ENCODE measurements at places on chromosomes 1 and 21. TPM values are rescaled to one million over a fixed set of nuclear protein-coding genes. Genes with fewer than 3 reads are reported as not detected.

The SPRR4 gene
- not detected for polyA plus RNA-seq

The PTTG1IP gene
- polyA plus RNA-seq: 129 TPM

The MRPS15 gene
- polyA plus RNA-seq: 56.3 TPM

The CFHR4 gene
- polyA plus RNA-seq: not detected

The NEK2 gene
- polyA plus RNA-seq: 4.3 TPM

The MATN1 gene
- 1.1 TPM for polyA plus RNA-seq

The PTPN22 gene
- polyA plus RNA-seq: 0.46 TPM

The GJA8 gene
- not detected for polyA plus RNA-seq

The C1orf56 gene
- polyA plus RNA-seq: 6.5 TPM

The EPHA10 gene
- not detected for polyA plus RNA-seq

The TLCD4 gene
- 12.7 TPM for polyA plus RNA-seq

The ADCY10 gene
- polyA plus RNA-seq: 0.18 TPM

The PCAT6 gene
- 1.6 TPM for polyA plus RNA-seq

The DCAF8 gene
- polyA plus RNA-seq: 110 TPM

The CMPK1 gene
- 67.8 TPM for polyA plus RNA-seq

The STX12 gene
- 30.7 TPM for polyA plus RNA-seq

The LDLRAD1 gene
- not detected for polyA plus RNA-seq

The PDC gene
- polyA plus RNA-seq: 0.54 TPM

The C1QB gene
- 13.1 TPM for polyA plus RNA-seq

The OR6Y1 gene
- polyA plus RNA-seq: not detected

The OR10J5 gene
- polyA plus RNA-seq: not detected

The LCA5L gene
- polyA plus RNA-seq: 1.3 TPM

The SMCP gene
- not detected for polyA plus RNA-seq

The TTC39A gene
- 3.9 TPM for polyA plus RNA-seq

The ADORA1 gene
- polyA plus RNA-seq: 5.3 TPM

The SLC41A1 gene
- 30.5 TPM for polyA plus RNA-seq

The NUDT4B gene
- not detected for polyA plus RNA-seq

The FCRL5 gene
- polyA plus RNA-seq: 0.05 TPM

The LRRC3 gene
- 2.2 TPM for polyA plus RNA-seq

The TRIM67 gene
- 0.08 TPM for polyA plus RNA-seq

The OR2L13 gene
- polyA plus RNA-seq: not detected
